ENCODE measurements at places on chromosomes 13 and 19.

DNA sequence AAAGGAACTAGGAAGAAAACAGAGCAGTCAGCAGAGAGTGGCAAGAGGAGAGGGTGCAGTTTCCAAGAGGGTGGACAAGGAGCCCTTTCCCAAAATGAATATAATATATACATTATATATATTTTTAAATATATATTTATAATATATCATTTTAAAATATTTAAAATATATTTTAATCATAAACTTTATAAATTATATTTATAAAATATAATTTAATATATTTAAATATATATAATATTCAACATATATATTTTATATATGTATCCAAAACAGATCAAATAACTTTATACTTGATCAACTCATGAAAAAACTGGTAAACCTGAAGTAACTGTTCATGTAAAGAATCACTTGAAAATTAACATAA lies 328.6 kb downstream of the MYO16 start:
- no peak for ATAC-seq

GRCh38 chr13:44211704-44212346 lies 161.8 kb upstream of the SERP2 start:
- no peak for ATAC-seq

- peak; percentile 51 for ATAC-seq
These were observed 298.4 kb downstream of the SLITRK6 start for GRCh38 chr13:85500696-85501256.

GRCh38 chr13:34165158-34165557 lies 347.2 kb downstream of the RFC3 start:
- ATAC-seq, result no peak

DNA sequence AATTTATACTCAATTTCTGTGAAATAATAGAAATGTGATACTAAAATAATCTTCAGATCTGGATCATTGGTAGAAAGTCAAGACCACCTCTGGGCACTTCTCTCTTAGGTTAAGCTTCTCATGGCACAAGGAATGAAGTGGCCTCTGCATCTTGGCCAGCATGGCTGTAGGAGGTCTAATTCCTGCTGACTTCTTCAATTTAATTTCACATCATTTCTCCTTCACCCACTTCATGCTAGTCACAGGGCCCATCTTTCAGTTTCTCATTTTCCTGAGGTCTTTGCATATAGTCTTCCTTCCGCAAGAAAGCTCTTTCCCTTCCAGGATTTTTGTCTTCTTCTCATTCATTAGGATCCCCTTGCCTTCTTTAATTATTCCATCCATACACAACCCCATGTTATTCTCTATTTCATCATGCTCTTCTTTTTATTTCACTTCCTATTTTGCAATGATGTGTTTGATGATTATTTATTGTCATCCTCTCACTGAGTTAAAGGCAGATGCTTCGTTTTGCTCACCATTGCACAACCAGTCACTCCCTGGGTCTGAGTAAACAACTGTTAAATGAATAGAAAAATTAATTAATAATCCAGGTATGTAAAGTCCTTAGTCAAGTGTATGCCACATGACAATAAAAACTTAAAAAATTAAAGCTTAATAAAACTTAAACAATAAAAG lies 397.4 kb downstream of the SPRY2 start:
- ATAC-seq, result no peak

- no peak for ATAC-seq
These were observed 1.5 kb upstream of the CIRBP start for GRCh38 chr19:1267477-1268225.

- ATAC-seq, result no peak
These were observed 208.9 kb upstream of the SOX1 start for GRCh38 chr13:111857846-111858560.

- ATAC-seq, result no peak
These were observed 108.6 kb downstream of the ELF1 start for GRCh38 chr13:40910324-40911050.

DNA sequence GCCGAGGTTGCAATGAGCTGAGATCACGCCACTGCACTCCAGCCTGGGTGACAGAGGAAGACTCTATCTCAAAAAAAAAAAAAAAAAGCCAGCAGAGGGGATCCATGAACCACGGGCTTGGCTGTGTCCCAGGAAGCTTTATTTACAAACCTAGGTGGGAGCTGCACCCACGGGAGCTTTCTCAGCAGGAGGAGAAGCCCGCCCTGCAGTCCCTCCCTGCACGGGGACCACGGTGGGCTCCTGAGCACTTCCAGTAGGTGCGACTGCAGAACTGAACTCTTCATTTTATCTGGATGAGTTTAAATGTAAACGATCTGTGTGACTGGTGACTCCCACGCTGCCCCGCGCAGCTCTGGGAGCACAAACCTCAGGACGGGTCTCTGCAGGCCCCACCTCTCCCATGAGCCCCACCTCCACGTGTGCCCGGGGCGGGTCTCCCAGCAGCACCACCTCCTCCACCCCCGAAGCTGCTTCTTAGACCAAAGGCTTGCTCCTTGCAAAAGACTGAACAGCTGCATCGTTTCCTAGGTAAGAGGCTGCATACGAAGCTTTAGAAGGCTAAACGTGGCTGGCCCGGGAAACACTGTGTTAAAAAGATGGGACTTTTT lies 66.4 kb downstream of the SPACA7 start:
- no peak for ATAC-seq

- no peak for ATAC-seq
These were observed 6.4 kb upstream of the CDKN2D start for GRCh38 chr19:10575011-10575716.

DNA sequence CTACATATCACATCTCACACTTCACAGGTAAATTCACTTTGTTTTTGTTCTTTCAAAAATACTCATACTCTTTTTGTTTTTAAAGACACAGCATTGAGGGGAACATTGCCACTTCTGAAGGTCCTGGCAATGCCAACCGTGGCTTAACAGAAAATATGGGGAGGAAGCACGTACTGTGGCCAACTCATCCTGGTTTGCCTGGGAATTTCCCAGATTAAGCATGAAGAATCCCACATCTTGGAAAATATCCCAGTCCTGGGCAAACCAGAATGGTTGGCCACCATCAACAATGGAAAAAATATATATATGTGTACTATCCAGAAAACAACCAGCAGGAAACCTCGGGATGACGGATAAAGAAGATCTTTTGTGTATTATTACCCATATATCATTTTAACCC lies 1032.2 kb upstream of the SLC10A2 start:
- no peak for ATAC-seq

DNA sequence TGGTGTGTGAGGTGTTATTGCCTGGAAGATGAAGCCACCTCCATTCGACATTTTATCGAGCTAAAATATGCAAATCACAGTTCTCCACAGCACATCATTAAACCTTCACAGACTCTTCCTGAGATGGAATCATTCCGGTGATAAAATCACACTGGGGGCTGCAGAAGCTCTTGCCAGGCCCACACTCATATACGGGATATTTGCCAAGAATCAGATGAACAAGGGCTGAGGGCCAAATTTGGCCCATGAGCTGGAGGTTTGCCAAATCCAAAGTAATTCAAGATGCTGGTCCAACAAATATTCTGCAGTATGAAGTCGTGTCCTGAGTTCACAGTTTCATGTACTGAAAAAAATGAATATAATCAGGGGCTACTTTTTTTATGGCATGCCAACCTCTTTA lies 16.7 kb upstream of the RXFP2 start:
- ATAC-seq, result no peak

GRCh38 chr13:31361673-31362072 lies 161.9 kb downstream of the B3GLCT start:
- ATAC-seq, result peak; percentile 67

DNA sequence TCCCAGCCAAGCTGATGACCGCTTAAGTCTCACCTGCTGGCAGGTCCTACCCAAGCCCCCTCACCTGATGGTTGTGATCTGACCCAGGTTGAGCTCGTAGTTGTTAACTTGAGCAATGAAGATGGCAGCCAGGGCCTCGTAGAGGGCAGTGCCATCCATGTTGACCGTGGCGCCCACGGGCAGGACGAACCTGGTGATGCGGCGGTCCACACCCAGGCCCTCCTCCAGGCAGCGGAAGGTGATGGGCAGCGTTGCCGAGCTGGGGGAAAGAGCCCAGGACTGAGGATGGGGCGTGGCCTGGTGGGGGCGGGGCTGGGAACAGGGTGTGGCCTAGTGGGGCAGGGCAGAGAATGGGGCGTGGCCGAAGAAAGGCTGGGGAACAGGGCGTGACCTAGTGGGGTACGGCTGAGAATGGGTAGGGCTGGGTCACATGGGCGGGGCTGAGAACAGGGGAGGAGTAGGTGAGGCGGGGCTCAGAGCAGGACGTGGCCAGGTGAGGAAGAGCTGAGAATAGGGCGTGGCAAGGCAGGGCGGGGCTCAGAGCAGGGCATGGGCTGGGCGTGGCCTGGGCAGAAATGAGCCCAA lies 12.9 kb downstream of the OR7C2 start:
- peak; percentile 64 for ATAC-seq

DNA sequence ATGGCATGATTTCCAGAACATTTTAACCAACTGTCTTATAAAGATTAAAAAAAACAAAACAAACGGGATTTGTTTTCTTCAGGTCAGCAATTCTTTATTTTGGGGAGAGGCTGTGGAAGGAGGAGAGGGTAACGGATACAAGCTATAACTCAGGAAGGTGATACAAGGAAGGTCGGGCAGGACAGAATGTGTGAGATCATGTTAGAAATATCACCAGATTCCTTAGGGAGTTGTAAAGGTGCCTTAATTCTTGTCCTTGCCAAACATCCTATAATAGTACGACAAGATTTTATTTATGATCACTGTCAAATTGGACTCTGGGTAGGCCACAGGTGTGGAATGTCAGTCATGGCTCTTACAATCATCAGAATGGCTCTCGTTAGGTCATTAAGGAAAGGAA lies 503.1 kb downstream of the DIAPH3 start:
- ATAC-seq, result no peak

- no peak for ATAC-seq
These were observed 54.9 kb downstream of the DPY19L3 start for GRCh38 chr19:32460476-32460875.

DNA sequence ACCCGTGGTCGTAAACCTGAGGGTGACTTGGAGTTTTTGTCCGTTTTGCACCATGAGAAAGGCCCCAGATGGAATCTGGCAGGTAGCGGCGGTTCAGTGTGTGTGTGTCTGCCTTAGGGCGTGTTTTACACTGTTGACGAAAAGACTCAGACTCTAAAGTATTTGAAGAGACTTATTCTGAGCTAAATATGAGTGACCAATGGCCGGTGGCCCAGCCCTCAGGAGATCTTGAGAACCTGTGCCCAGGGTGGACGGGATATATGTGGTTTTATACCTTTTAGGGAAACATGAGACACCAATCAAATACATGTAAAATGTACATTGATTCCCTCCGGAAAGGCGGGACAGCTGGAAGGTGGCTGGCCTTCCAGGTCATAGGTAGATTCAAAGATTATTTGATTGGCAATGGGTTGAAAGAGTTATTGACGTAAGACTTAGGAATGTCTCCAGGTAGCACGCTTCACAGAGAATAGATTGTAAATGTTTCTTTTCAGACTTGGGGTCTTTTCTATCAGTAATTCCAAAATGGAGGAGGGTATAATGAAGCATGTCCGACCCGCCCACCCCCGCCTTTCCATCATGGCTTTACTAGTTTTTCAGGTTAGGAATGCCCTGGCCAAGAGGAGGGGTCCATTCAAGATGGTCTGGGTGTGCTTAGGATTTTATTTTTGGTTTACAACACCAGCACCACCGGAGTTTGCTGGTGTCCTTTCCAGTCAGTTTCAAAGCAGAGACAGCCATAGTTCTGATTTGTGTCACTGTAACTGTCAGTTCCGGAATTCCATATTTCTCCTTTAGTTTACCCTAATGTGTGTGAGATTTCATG lies 1.0 kb upstream of the ZNF529 start:
- ATAC-seq, result peak; percentile 34

DNA sequence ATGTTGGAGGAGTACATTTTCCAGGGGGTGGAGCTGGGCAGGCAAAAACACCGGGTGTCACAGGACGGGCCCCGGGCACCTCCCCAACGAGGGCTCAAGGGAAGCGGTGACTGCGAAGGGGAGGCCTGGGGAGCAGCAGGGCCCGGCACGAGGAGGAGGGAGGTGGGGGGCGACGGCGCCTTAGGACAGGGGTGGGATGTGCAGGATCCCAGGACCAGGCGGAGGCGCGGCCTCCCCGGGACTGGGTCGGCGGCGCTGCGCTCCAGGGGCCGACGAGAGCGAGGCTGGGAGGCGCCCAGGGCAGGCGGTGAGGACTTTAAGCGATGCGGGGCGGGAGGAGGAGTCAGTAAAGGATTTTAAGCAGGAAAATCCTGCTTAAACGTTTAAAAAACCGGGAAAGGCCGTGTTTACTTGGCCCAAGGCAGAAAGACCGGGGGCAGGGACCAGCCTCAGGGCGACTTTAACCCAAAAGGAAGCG lies 427 bp downstream of the ZNF160 start:
- peak; percentile 62 for ATAC-seq

GRCh38 chr19:53511933-53512374 lies 26.0 kb upstream of the ZNF331 start:
- peak; percentile 65 for ATAC-seq

DNA sequence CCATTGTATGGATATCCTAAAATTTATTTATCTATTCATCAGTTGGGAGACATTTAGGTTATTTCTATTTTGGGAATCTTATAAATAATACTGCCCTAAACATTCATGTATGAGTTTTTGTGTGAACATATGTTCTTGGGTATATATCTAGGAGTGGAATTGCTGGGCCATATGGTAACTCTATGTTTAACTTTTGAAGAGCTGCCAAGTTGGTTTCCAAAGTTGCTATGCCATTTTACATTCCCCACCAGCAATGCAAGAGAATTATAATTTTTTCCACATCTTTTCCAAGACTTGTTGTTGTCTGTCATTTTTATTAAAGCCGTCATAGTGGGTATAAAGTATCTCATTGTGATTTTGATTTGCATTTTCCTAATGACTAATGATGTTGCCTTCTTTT lies 48.2 kb upstream of the CALM3 start:
- ATAC-seq, result no peak

GRCh38 chr13:89432997-89433396 lies 1761.8 kb downstream of the SLITRK5 start:
- no peak for ATAC-seq

DNA sequence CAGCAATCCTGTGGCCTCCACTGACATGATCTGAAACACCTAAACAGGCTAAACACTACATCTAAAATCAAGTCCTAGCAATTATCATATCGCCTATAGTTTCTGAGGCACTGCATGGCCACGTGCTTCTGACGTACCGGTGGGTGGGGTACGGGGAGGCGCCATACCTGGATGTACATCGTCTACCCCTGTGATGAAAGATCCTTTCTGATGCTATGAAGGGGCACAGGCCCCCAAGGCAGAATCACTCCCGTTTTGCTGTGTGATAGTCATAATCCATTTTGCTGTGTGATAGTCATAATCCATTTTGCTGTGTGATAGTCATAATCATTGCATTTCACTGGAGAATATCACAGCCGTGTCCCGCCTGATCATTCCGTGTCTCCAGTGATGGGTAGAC lies 118.7 kb upstream of the SOX1 start:
- ATAC-seq, result no peak

DNA sequence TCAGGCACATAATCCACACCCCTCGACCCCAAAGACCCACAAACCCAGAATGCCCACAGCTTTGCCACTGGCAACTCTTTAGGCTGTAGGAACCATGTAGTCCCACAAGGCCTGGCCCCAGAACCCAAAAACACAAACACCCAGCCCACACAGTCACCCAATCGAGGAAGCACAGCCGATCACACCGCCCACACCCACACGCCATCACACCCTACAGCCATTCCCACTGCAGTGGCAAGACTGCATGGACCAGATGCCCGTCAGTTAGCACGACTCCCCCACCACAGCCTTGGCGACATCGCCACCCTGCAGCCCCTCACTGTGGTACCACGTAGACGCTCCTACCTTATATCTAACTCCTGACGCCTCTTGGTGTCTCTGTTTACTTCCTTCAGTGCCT lies 24.0 kb upstream of the MEIS3 start:
- no peak for ATAC-seq

Measured in esophagus mucosa (tissue), 1 donor.